Head of caudate nucleus (tissue), 42 donors: ENCODE measurements at places on chromosomes 6 and 20.
A peak's percentile ranks its signal among the peaks of the same experiment; 100 is the strongest.

GRCh38 chr6:128520436-128521281 lies at the start of gene PTPRK:
PTPRK (minus strand) TSS chr6:128520599; CDS start chr6:128520358, 241 bp downstream.
- DNase-seq = peak; percentile 96

DNA sequence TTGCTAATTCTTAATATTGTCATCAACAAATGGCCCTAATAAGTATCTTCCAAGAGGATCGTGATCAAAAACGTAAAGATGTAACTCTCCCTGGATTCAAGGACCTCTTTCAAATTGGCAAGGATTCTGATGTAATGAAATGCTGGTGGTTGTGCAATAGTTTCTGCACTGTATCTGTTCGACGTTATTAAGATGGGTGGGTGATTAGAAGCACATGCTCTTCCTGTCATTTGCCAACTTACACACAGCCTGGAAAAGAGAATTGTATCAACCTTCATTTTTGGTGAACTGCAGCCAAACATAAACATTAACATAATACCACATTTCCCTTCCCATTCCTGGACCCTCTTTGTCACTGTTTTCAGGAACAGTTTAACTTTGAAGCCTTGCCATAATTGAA lies 9.8 kb downstream of the FOXQ1 start:
- no peak for DNase-seq

- DNase-seq = no peak
Observed at GRCh38 chr6:13763740-13764381, 50.5 kb downstream of the MCUR1 start.

GRCh38 chr6:56552187-56553130 lies 90.2 kb downstream of the DST start:
- DNase-seq = no peak

DNA sequence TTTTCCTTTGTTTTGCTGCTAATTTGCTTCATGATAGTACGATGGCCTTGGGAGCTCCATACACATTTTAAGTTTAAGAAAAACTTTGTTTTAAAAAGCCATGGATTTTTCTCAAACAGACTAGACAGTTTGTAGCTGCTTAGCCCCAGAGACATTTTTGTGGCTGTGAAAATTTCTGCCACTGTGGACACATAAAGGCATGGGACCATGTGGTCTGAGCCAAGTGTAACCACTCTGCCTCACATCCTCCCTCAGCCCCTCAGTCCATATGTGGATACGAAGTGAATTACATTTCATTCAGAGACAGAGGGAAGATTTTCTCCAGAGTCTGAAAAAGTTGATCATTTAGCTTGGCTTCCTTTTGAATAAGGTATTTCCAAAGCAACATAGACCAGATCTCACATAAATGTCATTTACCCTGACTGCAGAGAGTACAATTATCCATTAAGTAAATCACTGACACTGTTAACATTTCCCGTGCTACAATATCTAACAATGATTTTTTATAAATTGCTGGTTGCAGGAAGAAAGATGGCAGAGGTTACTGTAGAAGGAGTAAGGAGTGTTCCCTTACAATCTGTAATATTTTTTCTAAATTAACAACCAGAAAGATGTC lies 87.4 kb downstream of the GJA1 start:
- no peak for DNase-seq

GRCh38 chr20:25470045-25470444 lies 62.6 kb downstream of the GINS1 start:
- no peak for DNase-seq

- no peak for DNase-seq
Observed at GRCh38 chr6:46893648-46894047, 28.1 kb downstream of the ADGRF5 start.

GRCh38 chr6:116280933-116281316 lies 1.2 kb upstream of the TSPYL1 start:
- DNase-seq = no peak

GRCh38 chr6:21079468-21080048 lies 514.0 kb upstream of the SOX4 start:
- no peak for DNase-seq

DNA sequence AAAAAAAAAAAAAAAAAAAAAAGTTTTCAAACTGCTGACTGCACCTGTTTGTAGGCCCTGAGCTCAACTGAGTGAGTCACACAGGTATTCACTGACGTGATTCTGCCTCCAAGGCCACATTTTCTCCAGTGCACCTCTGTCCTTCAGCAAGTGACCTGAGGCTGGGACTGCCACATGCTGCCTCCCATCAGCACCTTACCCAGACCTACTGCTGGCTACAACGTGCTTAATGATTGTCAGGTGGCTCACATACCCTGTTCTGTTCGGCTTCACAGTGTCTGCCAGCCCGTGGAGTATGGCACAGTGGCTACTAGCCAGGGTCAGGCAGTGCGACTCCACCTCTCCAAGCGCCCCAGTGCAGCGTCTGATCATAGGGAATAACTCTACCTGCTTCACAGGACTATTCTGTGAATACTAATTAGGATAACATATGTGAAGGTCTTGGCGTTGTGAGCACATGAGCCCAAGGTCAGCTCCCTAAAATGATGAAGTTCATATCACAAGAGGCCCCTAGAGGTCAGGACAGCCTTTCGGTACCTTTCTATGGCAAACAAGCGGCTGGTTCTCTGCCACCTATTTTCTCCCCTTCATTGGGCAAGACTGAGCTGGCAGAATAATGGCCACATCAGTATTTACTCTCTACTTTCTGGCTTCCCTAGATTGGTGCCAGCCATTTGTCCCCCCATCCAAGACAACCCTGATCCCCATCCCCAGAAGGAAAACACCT lies 28.1 kb downstream of the RIPOR3 start:
- no peak for DNase-seq

- no peak for DNase-seq
Observed at GRCh38 chr20:2387180-2387577, 6.5 kb downstream of the TGM6 start.

GRCh38 chr6:13649393-13649792 lies 34.3 kb downstream of the NOL7 start:
- no peak for DNase-seq

GRCh38 chr20:37734228-37734985 lies 40.6 kb downstream of the CTNNBL1 start:
- no peak for DNase-seq

DNA sequence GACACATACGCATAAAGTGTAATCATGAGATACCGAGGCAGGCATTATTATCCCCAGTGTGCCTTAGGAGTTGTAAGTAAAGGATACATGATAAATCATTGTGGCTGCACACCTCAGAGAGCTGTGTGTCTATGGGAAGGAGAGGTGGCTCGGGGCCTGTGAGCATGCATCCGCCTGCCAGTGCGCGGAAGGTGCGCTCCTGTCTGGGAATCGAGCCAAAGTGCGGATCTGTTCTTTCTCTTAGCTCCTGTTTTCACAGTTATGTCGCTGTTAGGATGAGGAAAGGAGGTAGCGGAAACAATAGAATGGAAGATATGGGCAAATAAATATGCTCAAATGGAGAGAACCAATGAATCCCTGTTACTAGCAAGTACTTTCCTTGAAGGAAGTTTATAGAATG lies 98.0 kb downstream of the ANKRD6 start:
- DNase-seq = no peak

GRCh38 chr6:12013307-12013719 lies 1.2 kb downstream of the HIVEP1 start:
- no peak for DNase-seq

GRCh38 chr6:144745439-144745838 lies 460.3 kb downstream of the UTRN start:
- DNase-seq = no peak

GRCh38 chr6:11878735-11879134 lies 100.1 kb upstream of the ADTRP start:
- no peak for DNase-seq

GRCh38 chr6:130269969-130270635 lies 47.4 kb upstream of the SAMD3 start:
- no peak for DNase-seq

DNA sequence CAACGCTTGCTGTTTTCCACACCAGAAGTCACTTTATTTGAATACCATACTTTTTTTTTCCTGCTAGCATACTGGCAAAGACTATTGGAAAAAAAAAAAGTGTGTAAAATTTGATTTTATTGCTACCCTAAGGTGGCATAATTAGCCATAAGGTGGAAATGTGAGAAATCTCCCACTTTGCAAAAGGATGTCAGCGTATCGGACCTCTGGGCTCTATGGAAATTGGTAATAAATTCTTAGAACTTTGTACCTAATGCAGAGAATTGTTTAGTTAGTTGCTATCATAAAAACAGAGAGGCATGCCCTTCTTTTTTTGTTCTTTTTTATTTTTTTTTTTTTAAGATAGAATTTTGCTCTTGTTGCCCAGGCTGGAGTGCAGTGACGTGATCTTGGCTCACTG lies 63.7 kb upstream of the GMDS start:
- DNase-seq = no peak

DNA sequence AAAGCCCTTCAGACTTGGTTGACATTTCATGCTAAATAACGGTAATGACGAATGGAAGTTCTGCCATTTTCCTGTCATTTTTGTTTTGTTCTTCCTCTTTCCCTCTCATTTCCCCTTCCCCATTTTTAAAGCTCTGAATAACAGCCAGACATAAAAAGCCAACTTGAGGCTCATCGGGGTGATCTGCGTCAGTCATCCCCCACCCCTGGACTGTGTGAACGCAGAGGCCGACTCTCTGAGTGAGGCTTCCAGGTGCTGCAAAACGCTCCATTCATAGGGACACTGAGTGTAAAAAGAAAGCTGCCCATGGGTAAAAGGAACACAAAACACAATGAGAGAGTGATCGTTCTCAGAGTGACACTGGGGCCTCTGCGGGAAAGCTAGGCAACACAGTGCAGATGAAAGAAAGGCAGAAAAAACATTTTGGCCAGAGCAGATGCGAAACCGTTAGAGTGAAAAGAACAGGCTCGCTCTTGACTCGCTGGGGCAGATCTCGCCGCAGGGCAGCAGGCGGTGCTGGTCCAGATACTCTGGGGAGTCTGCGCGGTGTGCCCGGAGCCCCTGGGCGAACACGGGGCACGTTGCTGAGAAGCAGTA lies 684.8 kb downstream of the QKI start:
- DNase-seq = peak; percentile 63

DNA sequence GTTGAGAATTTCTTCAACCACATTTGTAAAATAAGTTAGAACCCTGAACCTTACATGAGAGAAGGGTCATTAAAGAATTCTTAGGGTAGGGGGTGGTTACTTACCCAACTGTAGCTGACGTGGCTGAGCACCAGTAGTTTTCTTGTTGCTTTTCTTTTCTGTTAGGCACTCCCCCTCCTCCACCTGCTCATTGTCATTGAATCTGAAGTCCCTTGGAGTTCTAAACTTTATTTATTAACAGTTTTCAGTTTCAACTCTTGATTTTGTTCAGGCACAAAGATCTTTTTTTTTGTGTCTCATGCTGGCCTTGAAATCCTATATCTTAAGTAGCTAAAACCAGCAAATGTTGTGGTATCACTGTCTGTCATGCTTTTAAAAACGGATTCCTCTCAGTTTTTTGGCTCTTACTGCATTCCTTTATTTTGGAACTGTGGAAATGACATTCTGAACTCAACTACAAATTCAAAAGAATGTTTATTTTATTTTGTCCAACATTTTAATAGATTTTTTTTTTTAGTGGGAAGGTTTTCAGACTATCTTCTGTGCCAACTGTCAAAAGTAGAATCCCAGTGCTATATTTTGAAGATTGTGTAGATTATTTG lies 465.2 kb downstream of the PHF3 start:
- DNase-seq = no peak

DNA sequence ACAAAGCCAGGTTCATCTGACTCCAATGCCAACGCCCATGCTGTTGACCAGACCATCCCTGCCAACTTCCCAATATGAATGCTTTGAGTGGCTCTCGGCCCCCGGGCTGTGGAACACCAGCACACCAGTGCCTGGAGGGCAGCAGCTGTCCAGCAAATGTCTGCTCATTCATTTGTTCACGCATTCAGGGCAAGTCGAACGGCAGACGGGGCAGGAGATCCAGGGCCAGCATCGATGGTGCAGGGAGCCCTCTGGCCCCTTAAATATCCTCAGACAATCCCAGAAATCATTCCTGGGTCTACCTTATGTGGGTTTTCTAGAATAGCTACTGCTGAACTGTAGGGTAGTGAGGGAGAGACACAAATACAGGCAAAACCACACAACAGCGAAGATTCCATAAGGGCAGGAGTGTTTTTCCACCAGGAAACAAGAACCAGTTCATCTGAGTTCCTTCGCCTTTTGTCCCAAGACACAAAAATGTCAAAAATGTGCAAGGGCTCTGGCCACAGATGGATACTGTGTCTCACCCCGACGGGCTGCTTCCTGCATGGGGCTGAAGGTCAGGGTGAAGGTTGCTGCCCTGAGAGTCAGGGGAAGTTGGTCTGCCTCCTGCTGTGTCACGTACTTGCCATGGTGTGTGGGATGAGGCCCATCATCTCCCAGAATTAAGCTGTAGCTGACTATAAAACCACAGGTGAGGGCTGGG lies 15.5 kb downstream of the RIPOR3 start:
- no peak for DNase-seq

DNA sequence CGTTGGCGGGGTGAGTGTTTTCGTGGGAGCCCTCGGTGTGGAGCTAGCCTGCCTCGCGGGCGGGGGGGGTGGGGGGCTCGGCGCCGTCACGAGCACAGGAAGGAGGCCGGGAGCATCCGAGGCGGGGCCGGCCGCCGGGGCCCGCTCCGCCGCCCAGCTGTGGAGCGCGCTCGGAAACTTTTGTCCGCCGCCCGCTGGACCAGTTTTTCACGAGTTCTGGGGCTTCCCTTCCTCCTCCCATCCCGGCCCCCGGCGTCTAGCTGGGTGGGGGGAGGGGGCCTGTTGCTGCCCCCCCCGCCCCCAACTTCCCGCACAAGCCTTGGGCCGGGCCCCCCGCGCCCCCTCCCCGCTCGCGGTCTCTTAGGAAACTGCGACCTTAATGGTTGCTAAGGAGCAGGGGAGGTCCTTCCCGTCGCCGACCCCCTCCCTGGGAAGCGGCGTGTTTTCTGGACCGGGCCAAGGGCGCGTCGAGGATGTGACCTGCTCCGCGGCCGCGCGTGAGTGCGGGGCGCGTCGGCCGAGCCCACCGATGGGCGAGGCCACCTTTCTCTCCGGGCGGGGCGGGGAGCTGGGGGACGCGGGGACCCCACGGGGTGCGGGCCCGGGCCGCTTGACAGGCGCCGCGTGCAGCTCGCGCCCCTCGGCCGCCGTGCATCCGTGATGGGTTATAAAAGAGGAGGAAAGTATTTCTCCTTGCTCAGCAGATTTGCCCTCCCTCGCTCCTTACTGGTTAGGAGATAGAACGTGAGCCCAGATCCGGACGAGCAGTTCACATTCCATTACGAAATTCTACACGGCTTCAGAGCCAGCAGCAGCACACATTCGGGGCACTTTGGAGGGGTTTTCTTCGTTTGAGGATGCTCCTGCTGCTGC lies 1.4 kb downstream of the RREB1 start:
- no peak for DNase-seq
